ENCODE measurements at places on chromosomes 13 and 19.

- no peak for DNase-seq
Measured at GRCh38 chr19:5652261-5652660, 28.1 kb downstream of the MICOS13 start.

DNA sequence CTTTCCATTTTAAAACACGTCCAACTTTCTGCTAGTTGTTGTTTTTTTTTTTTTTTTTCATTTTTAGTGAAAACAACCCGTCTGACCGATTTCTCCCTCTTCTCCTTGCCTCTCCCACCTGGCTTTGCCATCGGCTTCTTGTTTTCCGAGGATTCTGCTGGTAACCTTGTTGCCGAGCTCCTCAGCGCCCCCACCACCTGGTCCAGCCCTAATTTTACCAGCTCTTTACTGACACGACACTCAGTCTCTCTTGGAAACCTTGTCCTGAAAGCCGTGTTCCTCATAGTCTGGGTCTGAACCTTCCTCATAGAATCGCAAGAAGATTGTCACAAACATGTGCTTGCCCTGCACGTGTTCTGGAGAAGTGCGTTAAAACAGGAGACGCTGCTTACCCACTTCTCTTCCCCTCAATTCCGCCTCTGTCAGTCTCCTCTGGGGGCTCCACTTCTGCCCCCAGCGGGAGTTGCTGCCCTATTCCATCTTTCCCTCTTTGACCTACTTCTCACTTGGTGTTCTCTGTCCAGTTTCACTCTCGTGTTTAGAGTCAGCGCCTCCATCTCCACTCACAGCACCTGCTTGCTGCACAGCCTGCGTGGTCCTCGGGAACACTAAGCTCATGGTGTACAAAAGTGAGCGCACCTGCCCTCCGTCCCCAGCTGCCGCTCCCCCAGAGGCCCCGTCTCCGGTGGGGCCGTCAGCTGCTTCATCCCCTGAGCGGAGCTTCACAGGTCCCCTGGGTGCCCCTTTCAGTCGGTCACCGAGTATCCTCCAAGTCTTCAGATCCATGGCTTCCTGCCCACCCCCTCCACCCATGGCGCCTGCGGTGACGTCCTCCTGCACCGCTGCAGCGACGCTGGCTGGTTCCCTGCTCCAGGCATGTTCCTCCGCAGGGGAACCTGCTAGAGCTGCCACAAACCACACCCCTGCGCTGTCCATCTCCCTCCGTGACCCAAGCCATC is 65.1 kb downstream of the TM9SF2 start:
- DNase-seq, result no peak

DNA sequence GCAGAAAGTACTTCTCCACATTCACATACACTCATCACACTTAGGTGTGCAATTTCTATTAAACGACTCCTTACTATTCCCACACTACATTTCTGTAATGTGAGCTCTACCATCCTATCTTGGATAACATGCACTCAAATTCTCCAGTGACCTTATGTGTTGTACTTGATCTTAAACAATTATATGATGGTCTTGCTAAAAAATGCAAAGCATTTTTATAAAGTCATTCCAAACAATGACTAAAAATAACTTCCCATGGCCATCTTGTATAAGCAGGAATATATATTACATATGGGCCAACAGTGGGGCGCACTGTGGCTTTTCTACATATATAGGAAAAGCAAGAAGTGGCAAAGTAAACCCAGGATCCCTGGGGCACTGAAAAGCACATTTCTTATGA is 155.5 kb downstream of the FLT1 start:
- no peak for DNase-seq

DNA sequence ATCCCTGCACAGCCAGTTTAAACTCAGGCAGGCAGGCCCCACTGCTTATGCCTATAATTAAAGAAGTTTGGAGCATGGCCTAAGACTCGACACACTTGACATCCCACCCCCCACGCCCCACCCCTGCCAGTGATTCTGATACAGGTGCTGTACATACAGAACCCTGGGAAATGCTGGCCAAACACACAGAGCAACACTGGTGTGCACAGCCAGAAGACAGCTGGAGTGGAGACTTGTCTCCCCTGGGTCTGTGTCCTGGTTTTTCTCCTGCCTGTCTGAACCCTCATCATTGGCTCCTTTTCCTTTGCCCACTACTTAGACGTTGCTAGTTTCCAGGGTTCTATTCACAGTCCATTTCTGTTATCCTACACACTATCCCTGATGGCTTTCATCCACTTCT is 76.8 kb downstream of the DLEU7 start:
- no peak for DNase-seq

DNA sequence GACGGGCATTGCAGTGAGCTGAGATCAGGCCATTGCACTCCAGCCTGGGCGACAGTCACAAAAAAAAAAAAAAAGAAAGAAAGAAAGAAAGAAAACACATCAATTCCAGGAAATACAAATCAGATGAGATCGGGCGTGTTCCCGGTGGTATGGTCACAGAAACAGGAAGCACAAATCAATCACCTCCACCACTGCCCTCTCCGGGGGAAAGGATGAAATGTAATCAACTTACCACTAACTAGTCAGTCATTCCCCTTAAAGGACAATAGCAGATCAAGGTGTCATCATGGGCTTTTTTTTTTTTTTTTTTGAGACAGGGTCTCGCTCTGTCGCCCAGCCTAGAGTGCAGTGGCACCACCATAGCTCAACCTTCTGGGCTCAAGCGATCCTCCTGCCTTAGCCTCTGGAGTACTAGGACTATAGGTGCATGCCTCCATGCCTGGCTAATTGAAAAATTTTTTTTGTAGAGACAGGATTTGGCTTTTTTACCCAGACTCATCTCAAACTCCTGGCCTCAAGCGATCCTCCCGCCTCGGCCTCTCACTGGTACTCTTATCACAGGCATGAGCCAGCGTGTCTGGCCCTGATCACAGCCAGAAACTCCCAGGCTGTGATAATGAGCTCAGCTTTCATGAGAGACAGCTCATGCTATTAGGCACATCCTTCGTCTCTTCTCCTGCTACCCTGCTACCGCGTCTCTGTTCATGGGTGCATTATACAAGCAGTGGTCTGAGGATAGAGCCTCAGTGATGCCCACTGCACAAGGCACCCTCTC is 6.8 kb upstream of the DPRX start:
- no peak for DNase-seq

DNA sequence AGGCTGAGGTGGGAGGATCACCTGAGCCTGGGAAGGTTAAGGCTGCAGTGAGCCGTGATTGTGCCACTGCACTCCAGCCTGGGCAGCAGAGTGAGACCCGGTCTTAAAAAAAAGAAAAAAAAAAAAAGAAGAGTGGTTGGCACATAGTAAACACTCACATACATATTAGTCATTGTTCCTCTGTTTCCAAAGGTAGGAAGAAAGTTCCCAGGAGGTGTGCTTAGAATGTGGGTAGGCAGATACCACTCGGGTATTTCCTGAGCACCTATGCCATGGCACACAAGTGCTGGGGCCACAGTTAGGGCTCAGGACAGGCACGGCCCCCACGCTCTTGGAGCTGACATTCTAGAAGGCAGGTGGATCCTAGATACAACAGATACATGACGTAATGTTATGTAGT is 41.4 kb downstream of the SIPA1L3 start:
- DNase-seq, result no peak

GRCh38 chr13:110408286-110408685 is 101.2 kb downstream of the COL4A2 start:
- no peak for DNase-seq

DNA sequence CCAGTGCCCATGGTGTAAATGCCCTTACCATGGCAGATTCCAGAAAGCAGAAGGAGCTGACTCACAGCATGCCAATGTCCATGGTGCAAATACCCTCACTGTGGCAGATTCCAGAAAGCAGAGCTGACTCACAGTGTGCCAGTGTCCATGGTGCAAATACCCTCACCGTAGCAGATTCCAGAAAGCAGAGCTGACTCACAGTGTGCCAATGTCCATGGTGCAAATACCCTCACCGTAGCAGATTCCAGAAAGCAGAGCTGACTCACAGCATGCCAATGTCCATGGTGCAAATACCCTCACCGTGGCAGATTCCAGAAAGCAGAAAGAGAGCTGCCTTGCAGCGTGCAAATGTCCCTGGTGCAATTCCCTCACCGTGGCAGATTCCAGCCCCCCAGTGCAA is 163.8 kb upstream of the SOX1 start:
- no peak for DNase-seq

GRCh38 chr13:113184568-113185440 is 23.7 kb downstream of the PCID2 start:
- no peak for DNase-seq
